NCI-H1417 (cell line): ENCODE measurements at places on chromosomes 5 and 9.

DNA sequence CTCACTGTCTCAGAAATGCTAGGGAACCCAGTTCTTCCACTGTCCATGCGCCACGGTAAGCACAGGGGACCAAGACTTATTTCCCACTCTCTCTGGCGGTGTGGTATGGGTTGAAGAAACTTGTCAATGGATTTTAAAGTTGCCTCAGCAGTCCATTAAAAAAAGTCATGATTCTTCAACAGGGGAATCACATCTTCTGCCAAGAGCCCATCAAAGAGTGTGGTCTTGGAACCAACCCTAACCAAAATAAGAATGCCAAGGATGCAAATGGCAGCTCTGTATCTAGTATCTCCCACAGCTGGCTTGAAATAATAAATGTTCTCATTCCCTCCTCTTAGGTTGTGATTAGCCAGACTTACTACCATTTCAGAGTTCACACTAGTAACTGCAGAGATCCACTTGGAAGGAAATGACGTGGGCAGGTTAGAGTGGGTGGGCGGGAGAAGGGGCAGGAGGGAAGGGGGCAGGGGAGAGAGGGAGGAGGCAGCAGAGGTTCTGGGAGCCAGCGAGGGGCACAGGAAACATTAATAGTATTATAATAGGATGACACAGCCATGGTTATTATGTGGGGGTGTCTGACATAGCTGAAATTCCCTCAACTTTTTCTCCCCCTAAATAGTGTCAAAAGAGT, 17.6 kb downstream of the PTCH1 start:
- no peak for DNase-seq

DNA sequence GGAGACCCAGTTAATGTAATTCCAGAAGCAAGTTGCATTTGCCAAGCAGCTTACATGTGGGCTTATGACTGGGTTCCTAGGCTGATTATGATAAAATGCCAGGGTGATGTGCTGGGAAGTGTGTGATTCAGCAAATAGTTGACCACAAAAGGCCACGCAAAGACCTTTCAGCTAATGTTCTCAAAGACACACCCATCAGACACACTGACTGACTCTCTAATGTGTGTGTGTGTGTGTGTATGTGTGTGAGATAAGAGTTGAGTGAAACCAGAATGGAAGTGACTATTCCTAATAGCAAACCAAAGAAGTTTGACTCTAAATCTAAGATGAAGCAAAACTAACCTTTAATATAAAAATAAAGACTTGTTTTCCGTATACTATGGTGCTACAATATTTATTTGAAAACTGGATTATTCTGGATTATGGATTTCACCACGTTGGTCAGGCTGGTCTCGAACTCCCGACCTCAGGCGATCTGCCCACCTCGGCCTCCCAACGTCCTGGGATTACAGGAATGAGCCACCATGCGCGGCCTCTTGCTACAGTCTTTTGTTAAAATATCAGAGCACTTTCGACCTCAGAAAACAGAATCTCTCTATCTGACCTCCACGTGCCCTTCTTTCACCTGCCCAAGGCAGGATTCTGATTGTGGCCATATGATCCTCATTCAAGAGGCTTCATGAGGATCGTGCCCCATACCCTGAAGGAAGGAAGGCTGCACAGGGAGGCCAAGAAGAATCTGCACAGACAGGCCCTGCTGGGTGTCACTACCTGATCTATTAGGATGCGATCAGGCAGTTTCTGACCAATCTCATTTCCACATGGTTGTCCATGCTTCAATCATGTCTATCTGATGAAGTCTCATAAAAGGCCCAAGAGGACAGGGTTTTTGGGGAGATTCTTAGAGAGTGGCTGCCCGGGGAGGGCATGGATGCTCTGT, 75.6 kb downstream of the USP20 start:
- no peak for DNase-seq

DNA sequence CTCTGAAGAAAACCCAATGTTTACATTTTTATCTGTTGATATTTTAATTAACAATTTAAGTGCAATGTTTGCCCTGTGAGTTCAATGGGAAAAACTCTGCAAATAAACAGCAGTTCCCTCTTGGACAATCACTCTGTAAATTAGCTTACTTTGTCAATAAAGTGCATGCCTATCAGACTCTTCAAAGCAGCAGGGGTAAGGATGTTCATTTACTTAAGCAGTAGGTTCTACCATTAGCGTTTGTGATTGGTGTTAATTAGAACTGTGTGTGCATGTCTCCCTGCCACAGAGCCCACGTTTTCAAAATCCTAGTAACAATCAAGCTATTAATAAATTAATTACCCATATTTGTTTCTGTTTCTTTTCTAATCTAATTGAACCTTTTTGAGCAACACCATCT, 1921.6 kb upstream of the WWC1 start:
- DNase-seq: peak; percentile 62

- no peak for DNase-seq
These were observed 183.4 kb downstream of the DOCK8 start for GRCh38 chr9:398085-398484.

- no peak for DNase-seq
These were observed 77.0 kb upstream of the LRRTM2 start for GRCh38 chr5:138951986-138952735.

- DNase-seq: peak; percentile 95
These were observed 22.2 kb downstream of the TNFSF8 start for GRCh38 chr9:114908104-114908622.

- DNase-seq: no peak
These were observed 81.8 kb upstream of the SARDH start for GRCh38 chr9:133819923-133820322.

- no peak for DNase-seq
These were observed 549.7 kb downstream of the CSNK1G3 start for GRCh38 chr5:124061663-124062062.

DNA sequence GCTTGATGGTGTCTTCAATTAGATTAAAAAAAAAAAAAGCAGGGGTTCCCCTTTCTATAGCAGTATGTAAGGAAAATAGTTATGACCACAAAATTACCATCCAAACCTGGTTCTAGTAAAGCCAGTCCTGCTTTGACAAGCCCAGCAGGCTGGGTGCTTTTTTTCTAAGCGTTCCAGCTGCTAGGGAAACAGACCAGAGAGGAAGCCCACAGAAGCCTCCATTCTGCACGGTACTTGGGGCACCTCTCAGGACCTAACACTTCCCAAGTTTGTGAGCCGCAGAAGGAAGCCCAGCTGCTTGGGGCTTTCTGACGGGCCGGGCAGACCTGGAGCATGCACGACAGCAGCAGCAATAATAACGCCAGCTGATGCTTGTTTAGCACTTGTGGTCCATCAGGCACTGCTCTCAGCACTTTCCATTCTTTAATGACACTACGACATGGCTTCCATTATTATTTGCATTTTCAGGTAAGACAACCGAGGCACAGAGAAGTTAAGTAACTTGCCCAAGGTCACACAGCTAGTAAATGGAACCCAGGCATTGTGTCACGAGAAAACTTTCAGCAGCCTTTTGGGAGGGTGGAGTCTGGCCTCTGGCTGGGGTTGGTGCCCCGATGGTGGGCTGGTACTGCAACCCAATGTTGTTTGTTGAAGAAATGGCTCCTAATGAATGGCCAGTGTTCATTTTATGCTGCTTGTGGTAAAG, 15.4 kb downstream of the LMX1B start:
- no peak for DNase-seq

- peak; percentile 66 for DNase-seq
These were observed 32.0 kb downstream of the PLAC8L1 start for GRCh38 chr5:146073239-146073900.

GRCh38 chr5:34903260-34903659, 12.0 kb downstream of the RAD1 start:
- no peak for DNase-seq

GRCh38 chr5:67215519-67216471, 19.2 kb upstream of the CD180 start:
- peak; percentile 12 for DNase-seq

DNA sequence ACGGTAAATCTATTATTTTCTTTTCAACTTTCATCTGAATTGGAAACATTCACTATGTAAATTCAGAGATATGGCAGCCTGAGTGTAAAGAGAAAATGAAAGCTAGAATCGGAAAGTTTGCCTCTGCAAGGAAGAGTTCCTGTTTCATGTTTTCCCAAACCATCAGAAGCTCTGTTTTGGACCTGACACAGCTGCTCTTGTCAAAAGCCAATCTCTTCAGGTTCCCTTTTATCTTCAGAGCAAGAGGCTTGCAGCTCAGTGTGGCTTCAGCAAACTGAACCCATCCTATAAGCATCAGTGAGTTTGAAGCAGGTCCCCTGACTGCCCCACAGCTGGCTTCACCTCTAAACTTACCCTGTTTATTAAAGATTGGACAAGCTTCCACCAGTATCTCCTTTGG, 1099.7 kb downstream of the DTWD2 start:
- no peak for DNase-seq

DNA sequence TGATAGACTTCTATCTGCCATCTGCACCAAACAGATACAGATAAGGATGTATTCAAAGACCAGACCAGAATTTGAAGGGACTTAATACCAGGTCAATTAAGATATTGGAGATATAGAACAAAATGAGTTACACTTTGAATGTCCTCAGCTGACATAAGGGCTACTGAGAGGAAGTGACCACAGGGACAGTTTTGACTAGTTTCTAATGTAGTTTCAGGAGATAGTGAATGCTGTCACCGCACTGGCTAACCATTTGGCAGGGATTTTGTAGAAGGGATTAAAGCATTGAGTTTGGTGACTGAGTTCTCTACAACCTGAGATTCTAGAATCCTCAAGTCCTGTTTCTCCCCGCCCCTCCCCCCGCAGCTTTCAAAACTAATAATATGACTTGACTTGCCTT, 22.7 kb downstream of the CCNH start:
- no peak for DNase-seq
